ENCODE measurements at places on chromosomes 12 and 14. TPM values are rescaled to one million over a fixed set of nuclear protein-coding genes. Genes with fewer than 3 reads are reported as not detected.

TAS2R20 gene
- total RNA-seq = 0.57 TPM

DNA sequence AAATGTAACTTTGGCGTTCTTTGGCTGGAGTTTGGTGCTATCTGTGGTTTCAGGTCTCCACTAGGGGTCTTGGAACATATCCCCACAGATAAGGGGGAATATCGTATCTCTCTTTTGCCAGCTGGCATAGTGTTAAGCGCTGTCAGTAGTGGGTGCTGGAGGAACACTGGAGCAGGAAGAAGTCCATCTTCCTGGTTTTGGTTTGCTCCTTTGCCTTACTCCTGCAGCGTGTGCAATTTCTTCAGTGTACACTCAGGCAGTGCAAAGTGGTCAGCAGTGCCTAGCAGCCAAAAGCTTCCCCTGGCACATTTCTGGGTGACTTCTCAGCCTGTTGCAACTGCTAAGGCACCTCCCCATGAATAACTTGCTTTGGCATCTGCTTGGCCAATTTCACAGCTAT, 11.7 kb upstream of the RIPK3 start:
- H3K27me3 ChIP-seq = peaks cover 45% of the 10 kb centered on the region
- no peak overlapping the region for H3K4me3 ChIP-seq
- no peak overlapping the region for H3K27ac ChIP-seq
- H3K36me3 ChIP-seq = no peaks in the 10 kb centered on the region
- DNase-seq = no peak
- H3K4me1 ChIP-seq = no peaks in the 10 kb centered on the region

- peak overlapping the region; percentile 94 for H3K4me3 ChIP-seq
- H3K27ac ChIP-seq = peak overlapping the region; percentile 90
- peaks cover 4% of the 10 kb centered on the region for H3K4me1 ChIP-seq
- no peaks in the 10 kb centered on the region for H3K27me3 ChIP-seq
- peaks cover 20% of the 10 kb centered on the region for H3K36me3 ChIP-seq
Measured at GRCh38 chr12:21656905-21657325, 727 bp downstream of the LDHB start.

- peak; percentile 94 for DNase-seq
- H3K27ac ChIP-seq = peak overlapping the region; percentile 35
- H3K36me3 ChIP-seq = no peaks in the 10 kb centered on the region
- H3K4me3 ChIP-seq = no peak overlapping the region
Measured at GRCh38 chr14:73833034-73833433, 18.6 kb upstream of the PTGR2 start.

- no peak overlapping the region for H3K4me3 ChIP-seq
- no peak overlapping the region for H3K27ac ChIP-seq
- H3K36me3 ChIP-seq = no peaks in the 10 kb centered on the region
- no peaks in the 10 kb centered on the region for H3K27me3 ChIP-seq
- no peak for DNase-seq
Measured at GRCh38 chr12:105980085-105980484, 158.7 kb downstream of the NUAK1 start.

DNA sequence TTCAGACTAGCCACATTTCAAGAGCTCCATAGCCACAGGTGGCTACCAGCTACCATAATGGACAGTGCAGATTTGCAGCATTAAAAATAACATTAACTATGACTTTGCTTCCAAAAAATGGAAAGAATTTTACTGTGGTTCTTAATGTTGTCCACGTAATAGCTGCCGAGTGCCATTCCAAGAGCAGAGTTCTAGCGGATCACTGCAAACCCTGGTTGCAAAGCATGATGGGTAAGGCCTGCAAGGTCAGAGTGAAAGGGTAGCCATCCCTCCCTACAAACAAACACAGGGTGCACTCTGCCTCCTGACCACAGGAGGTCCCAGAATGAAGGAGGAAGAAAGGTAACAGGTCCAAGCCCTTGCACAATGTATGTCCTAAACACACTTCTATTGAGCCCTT, 157.6 kb downstream of the DPF3 start:
- no peaks in the 10 kb centered on the region for H3K27me3 ChIP-seq
- no peak overlapping the region for H3K27ac ChIP-seq
- peaks cover 19% of the 10 kb centered on the region for H3K4me1 ChIP-seq

KRT83 gene
- not detected for total RNA-seq

GRCh38 chr12:93468008-93468371, 676 bp downstream of the MRPL42 start:
- no peak for DNase-seq
- peaks cover 13% of the 10 kb centered on the region for H3K36me3 ChIP-seq
- no peaks in the 10 kb centered on the region for H3K27me3 ChIP-seq
- peak overlapping the region; percentile 95 for H3K4me3 ChIP-seq
- H3K27ac ChIP-seq = peak overlapping the region; percentile 95

DNA sequence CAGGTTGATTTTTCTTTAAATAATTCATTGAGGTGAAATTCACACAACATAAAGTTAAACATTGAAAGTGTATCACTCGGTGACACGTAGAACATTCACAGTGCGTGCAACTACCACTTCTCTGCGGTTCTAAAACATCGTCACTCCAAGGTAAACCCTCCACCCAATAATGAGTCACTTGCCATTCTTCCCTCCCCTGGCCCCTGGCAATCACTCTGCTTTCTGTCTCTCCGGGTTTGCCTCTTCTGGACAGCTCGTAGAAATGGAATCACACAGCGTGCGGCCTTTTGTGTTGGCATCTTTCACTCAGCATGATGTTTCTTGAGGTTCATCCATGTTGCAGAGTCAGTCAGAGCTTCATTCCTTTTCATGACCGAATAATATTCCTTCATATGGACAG, 18.9 kb downstream of the FZD10 start:
- no peak overlapping the region for H3K27ac ChIP-seq
- no peaks in the 10 kb centered on the region for H3K36me3 ChIP-seq
- H3K4me1 ChIP-seq = no peaks in the 10 kb centered on the region
- no peak overlapping the region for H3K4me3 ChIP-seq

LRIG3 gene
- 96.0 TPM for total RNA-seq

DNA sequence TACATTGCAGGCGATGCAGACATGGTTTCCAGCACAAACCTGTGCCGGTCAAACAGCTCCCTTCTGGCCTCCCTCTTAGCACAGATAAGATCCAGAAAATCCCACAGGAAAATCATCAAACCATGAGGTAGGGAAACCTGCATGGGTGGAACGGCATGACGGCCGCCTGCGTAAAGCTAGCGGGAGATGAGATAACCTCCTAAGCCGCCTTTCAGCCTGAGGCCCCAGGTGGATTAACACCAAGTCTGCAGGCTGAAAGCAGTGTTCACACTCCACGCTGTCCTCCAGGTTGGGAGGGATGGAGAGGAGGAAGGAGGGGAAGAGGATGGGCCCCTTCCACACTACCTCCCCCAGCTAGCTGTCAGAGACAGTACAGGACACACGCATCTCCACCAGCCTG, 63.8 kb downstream of the TSPAN11 start:
- no peaks in the 10 kb centered on the region for H3K36me3 ChIP-seq
- H3K4me1 ChIP-seq = no peaks in the 10 kb centered on the region
- no peak overlapping the region for H3K4me3 ChIP-seq
- H3K27ac ChIP-seq = no peak overlapping the region
- no peak for DNase-seq
- H3K27me3 ChIP-seq = no peaks in the 10 kb centered on the region

KRT3 gene
- 0.43 TPM for total RNA-seq

GRCh38 chr14:53619691-53620231, 336.9 kb downstream of the BMP4 start:
- H3K27ac ChIP-seq = peak overlapping the region; percentile 36
- no peaks in the 10 kb centered on the region for H3K27me3 ChIP-seq
- peaks cover 14% of the 10 kb centered on the region for H3K4me1 ChIP-seq
- H3K4me3 ChIP-seq = no peak overlapping the region
- DNase-seq = peak; percentile 68

- H3K4me1 ChIP-seq = peaks cover 9% of the 10 kb centered on the region
- no peak overlapping the region for H3K4me3 ChIP-seq
- H3K27ac ChIP-seq = no peak overlapping the region
- no peaks in the 10 kb centered on the region for H3K27me3 ChIP-seq
Measured at GRCh38 chr12:127903146-127903545, 363.8 kb upstream of the TMEM132C start.

C12orf60 gene
- 1.7 TPM for total RNA-seq

DNA sequence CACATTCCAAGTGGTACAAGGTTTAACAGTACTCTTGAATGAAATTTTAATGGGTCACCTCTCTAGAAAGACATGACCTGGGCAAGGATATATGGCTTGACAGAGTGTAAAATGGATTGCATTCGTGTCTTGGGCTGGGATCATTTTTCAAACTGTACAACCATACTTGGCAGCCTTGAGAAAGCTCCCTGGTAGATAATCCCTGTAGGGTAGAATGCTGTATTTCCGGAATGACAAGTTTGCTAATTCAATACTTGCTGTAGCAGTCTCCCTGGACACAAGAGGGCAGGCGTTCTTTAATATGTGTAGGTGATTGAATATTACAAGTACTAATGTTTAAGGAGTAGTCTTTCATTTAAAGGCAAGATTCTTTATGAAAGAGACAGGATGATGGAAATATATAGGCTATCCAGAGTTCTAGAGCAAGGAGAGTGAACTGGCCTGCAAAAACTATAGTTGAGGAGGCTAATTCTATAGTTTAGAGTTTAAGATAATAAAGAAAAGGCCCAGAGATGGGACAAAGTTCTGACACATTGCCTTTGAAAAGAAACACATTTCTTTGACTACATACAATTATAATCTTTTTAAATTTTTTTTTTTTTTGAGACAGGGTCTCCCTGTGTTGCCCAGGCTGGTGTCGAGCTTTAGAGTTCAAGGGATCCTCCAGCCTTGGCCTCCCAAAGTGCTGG, 53.4 kb downstream of the PLBD1 start:
- H3K36me3 ChIP-seq = no peaks in the 10 kb centered on the region
- H3K27ac ChIP-seq = no peak overlapping the region
- DNase-seq = peak; percentile 3
- H3K4me1 ChIP-seq = no peaks in the 10 kb centered on the region
- no peak overlapping the region for H3K4me3 ChIP-seq

DNA sequence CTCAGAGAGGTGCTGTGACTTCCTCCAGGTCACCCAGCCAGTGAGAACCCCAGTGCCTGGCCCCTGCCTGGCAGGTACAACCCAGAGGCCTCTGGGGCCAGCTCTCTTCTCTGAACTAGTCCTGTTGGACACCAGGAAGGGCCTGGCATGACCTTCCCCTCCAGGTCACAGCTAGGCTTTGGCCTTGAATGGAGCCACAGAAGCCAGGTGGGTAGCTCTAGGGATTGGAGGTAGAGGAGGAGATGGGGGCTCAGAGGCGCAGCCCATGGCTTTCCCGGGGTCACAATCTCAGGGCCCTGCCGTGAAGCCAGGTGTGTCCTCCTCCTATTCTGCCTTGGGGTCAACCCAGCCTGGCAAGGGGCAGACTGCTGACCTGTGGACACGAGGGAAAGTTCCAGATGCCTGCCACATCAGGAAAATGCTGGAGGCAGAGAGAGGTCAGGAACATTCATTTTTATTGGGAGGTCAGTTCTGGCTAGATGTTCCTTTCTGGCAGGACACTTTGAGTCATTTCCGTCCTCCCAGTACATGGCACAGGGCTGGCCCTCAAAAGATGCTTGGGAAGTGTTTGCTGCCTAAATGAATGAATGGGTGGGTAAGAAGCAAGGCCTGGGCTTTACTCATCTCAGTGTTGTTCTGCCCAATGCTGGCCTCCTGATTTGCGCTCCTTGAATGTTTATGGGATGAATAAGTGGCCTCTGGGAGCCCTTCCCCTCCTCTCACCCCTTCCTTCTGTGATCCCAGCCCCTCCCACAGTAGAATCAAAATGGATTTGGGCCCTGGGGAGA, 25.4 kb downstream of the FAM222A start:
- H3K4me3 ChIP-seq = no peak overlapping the region
- H3K4me1 ChIP-seq = peaks cover 6% of the 10 kb centered on the region
- no peak overlapping the region for H3K27ac ChIP-seq
- DNase-seq = peak; percentile 10

All from astrocyte (in vitro differentiated cells and primary cell).